ENCODE measurements at places on chromosomes 1 and 21.

GRCh38 chr1:15428815-15429435, 9.3 kb upstream of the CTRC start:
- no peak for DNase-seq

DNA sequence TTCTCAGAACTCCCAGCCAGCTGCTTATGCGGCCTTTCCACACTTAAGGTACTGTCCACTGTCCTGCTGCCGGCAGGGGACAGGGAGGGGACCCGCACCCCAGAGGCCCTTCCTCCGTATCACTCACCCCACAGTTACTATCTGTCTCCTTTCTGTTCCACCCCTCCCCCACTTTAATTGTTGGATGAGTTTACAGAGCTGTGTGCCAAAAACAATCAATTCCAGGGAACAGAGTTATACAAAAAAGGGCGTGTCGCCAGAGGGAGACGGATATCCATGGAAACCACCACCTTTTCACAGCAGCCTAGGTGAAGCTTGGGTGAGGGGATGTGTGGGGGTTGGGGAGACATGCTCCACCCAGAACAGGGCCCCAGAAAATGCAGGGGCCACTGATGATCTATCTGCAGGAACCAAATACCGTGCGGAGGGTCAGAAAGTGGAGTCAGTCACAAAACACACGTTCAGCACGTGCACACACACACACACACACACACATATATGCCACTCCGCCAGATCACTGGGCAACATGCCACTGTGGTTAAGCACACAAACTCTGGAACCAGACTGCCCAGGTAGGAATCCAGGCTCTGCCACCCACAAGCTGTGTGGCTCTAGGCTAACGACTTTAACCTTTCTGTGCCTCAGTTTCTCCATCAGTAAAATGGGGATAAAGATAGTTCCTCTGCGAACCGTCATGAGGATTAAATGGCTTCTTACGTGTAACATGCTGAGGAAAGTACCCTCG, 30.5 kb downstream of the CASZ1 start:
- DNase-seq, result no peak

GRCh38 chr1:160061369-160062229, 8.4 kb downstream of the KCNJ10 start:
- DNase-seq, result no peak

- DNase-seq, result no peak
These were observed 7.6 kb downstream of the DNTTIP2 start for GRCh38 chr1:93871366-93871765.

DNA sequence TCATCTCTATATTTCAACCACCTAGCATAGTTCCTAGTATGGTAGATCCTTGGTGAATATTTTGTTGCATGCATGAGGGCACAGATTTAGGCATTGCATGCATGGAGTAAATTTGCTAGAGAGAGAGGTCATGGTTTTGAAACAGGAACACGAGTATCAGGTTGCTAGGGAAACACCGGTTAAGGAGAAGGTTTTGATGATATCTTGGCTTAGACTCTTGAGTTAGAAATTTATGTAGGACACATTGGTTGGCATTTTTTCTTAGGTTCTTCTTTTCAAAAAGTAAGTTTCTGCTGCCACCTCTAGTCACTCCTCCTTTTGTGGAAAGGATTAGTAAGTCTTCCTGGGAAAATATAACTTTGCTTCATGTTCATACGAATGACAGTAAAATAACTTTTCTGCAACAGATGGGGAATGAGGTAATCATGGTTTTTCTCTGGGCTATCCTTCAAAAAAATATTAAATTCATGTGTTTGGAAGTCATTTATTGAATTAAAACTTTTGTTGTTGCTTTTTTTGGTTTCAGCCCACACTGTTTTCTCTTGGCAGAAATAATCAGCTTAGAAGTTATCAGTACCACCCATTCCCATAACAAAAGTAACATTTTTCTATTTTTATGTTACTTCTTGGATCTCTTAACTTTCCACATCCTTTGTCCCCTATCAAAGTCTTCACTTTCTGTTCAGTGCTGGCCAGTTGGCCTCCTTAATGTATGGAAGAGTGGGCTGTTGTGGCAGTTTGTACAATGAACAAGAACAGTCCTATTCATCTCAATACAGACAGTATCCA, 97.3 kb downstream of the PLA2G4A start:
- no peak for DNase-seq
